Cortex of kidney (tissue), 1 donor: ENCODE measurements at places on chromosomes 7 and 10.

GRCh38 chr7:71804256-71804655 lies 607.9 kb downstream of the CALN1 start:
- no peak for DNase-seq

DNA sequence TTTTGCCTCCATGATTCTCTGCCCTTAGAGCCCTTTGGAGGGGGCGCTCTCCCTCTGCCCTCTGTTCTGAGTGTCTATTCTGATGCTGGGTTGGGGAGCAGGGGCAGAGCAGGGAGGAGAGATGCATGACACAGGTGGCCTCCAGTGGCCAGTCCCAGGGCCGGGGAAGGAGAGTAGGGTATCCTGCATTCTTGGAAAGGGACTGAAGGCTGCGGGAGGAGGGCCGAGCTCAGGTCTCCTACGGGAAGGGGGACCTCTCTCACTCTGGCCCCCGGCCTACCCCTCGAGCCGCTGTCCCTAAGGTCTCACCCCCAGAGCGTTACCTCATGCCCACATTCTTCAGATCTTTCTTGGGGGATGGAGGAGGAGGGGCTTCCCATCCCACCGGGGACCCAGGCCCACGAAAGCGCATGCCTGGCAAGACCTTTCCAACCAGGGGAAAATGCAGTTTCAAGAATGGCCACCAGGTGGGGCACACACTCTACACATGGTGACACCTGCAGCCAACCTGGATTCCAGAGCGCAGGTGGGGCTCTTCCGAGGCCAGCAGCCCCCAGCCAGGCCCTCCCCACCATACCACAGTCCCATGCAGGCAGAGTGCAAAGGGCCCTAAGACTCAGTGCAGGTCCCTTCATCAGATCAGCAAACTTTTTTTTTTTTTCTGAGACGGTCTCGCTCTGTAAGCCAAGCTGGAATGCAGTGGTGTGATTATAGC lies 86.4 kb downstream of the MYL10 start:
- DNase-seq: no peak

- DNase-seq: no peak
Measured at GRCh38 chr10:29204070-29204800, 84.6 kb upstream of the LYZL1 start.

DNA sequence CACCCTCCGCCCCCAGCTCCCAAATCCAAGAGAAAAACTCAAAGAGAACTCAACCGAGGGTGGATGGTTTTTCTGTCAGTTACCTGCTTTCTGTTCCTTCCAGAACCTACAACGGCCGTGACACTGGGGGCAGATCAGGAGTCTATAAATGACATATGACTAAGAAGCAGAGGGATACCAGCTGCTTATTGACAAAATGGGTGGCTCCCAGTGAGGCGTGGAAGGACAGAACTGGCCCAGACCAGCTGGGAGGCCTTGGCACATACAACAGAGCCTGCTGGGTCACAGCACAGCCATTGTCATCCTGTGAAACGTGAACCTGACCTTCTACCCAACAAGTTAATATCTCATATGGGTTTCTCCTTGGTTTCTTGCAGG lies 84.3 kb upstream of the ADRB1 start:
- DNase-seq: no peak

GRCh38 chr7:157412491-157413180 lies 75.8 kb downstream of the DNAJB6 start:
- DNase-seq: no peak

DNA sequence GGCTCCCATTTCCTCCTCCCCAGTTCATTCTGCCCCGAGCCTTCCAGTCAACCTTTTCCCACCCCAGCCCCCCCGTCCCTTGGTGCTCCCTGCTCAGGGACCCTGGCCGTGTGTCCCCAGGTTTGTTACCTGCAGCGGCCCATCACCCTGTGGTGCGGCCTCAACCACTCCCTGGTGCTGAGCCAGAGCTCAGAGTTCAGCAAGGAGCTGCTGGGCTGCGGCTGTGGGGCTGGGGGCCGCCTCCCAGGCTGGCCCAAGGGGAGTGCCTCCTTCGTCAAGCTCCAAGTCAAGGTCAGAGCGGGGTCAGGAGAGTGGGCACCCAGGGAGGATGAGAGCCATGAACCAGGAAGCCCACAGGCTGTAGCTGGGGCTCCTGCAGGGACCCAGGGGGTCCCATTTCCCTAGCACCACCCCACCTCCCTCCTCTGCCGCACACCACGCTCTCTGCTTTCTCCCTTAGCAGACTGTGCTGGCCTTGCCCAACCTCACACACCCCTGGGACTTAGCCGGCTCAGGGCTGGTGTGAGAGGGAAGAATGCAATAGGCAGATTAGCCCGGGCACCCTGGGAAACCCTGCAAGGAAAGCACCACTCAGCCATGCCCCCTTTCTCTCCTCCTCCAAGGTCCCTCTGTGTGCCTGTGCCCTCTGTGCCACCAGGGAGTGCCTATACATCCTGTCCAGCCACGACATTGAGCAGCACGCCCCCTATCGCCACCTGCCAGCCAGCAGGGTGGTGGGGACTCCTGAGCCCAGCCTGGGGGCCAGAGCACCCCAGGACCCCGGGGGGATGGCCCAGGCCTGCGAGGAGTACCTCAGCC lies 2.0 kb upstream of the PCOLCE start:
- no peak for DNase-seq

- no peak for DNase-seq
Measured at GRCh38 chr10:97335188-97335619, 675 bp upstream of the FRAT2 start.

DNA sequence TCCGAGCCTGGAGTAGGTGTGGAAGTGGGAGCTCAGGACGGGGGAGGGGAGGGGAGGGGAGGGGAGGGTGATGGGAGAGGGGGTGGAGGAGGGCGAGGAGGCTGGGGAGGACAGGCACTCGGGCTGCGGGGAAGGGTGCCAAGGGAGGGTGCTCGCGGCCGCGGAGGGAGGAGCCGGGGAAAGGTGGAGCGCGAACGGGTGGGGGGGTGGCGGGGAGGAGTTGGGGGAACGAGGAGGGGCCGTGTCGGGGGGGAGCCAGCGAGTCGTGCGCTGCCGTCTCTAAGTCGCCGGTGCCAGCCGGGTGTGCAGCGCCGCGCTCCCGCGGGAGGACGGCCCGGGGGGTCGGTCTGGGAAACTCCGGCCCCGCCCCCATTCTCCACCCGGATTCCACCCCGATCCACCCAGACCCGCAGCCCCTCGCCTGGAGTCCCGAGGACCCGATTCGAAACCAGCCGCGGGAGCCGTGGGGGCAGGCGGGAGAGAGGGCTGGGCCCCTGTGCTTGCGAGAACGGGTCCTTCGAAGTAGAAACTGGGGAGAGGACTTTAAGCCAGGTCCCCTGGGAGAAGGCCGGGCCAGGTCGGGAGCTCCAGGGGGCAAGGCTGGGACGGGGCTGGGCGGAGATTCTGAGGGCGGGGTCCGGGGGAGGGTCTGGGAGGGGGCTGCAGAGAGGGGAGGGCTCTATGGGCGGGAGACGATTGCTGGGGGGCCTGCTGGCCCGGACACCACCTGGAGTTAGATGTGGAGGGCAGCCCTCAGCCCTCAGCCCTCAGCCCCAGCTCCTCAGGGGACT lies at the start of gene ZNF467:
ZNF467 (minus strand) TSS at position 143 of the 791 bp plus-strand sequence. CDS start 2,556 bp downstream, outside the sequence.
- no peak for DNase-seq

DNA sequence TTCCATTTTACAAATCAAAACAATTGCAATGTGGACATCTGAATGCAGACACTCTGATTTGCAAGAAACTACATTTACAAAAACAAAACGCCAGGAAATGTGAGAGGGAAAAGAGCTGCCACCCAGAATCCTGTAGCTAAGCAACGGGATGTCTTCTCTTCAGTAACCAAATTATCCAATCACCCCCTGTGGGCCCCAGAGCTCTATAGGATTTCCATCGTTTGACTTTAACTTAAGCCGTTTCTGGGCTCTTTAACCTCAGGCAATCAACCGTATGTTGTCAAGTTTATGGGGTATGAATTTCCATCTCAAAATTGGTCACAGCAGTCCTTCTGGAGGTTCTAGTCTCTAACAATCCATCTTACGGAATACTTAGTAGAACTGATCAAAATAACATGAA lies 240.5 kb downstream of the ETV1 start:
- DNase-seq: no peak

GRCh38 chr10:91800182-91800581 lies 2.0 kb downstream of the TNKS2 start:
- no peak for DNase-seq

DNA sequence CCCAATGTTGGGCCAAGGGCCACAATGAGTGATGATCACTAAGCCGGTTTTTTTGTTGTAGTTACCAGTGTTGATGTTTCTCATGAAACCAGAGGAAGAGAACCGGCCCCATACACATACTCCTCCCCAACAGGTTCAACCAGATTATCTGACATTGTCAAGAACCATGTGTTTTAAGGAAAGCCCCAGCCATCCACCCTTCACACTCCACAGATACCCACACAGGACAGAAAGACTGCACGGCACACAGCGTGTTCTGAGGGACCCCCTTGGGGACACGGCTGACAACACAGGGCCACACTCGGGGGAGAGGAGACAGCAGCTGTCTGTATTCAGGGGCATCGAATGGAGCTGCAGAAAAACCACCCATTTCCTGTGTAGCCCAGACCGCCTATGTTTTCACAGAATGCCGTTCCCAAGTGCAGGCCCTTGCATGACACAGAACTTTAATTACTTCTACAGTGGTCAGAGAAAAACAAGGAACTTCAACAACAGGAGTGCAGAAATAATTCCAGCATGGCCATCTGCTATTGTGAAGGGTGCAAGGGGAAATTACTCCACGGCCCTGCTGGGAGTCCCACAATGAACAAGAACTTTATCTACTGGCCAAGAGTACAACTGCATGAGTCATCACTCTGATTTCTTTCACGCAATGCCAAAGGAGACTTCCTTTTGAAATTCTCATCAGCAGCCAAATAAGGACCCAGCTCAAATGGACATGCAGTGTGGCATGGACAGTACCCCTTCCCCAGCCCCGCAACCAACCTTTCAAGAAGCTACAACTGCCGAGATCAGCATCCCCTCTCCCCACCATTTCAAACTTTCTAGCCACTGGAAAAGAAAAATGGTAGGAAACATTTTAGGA lies 2.3 kb downstream of the KLF6 start:
- DNase-seq: no peak

- DNase-seq: no peak
Measured at GRCh38 chr7:103532955-103533354, 86.9 kb upstream of the SLC26A5 start.

DNA sequence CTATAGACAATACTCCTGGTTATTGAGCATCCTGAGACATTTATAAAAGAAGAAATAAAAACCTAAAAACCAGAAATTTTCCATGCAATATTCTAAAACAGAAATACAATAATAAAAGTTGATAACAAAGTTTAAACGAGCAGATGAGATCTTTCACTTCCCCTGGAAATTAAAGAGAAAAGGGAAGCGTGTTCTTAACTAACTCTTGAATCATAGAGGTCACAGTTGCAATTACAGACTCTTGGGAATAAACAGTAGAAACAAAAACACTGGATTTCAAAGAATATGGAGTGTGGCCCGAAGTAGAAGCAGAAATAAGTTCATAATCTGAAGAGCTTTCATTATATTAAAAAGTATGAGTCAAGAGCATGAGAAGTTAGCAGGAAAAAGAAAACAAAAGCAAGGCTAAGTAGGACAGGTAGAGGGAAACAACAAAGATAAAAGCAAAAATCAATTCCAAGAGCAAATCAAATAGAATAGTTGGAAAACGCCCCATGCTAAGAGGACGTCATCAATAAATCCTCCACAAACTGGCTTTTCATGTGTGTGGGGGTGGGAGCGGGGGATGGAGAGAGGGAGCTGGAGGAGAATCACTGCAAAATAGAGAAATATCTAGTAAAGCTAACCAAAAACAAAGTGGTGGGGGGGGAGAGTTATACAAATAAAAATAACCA lies 55.2 kb upstream of the C10orf71 start:
- no peak for DNase-seq

DNA sequence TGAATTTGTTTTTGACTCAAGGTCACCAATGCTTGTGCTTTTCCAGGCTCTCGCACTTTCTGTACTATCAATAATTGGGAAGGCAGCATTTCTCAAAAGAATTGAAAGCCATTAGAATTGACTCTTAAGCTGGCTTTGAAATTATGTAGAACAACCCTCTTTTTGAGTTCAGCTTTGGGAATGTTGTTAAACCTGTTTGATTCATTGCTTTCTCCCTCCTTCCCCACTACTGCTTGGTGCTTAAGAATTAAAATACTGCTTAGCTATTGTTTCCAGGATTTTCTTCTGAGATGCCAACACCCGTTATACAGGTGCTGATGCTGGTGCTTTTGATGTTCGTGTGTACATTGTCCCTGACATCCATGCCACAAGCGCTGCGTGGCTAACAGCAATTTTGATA lies 15.5 kb upstream of the FZD8 start:
- DNase-seq: no peak

GRCh38 chr10:68334672-68335467 lies 2.1 kb upstream of the PBLD start:
- no peak for DNase-seq
